ENCODE measurements at places on chromosomes 7 and 10.

GRCh38 chr7:22563032-22563501 is 63.1 kb upstream of the STEAP1B start:
- no peak for DNase-seq

DNA sequence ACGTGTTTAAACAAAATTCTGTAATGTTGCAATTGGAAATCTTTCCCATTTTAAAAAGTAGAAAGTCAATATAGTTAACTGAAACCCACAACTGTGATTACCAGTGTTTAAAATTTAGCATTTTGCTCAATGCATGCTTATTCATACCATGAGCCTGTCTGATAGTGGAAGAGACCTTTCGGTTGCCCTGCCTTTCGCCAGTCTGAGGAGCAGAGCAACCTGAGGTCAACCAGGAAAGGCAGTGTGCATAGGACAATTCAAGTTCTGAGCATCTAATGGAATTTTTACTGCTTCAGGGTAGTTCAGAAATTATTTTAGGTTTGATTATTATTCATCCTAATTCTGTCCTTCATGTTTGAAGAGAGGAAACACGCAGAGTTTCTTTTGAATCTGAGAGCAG is 100.8 kb downstream of the CUBN start:
- no peak for DNase-seq

- no peak for DNase-seq
Measured at GRCh38 chr10:71916827-71917226, 47.4 kb upstream of the CHST3 start.

DNA sequence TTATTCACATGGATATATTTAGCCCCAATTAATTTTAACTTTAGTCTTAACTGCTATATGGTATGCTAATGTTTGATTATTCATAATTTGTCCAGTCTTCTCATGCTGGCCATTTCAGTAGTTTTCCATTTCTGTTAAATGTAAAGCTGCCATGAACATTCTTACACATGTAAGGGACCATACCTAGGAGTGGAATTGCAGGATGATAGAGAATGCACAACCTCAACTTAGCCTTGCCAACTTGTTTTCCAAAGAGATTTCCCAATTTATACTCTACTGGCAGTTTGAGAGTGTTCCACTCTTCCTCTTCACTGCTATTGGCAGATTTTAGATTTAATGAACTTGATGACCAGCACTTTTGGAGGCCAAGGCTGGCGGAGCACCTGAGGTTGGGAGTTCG is 68.2 kb downstream of the FANK1 start:
- no peak for DNase-seq

DNA sequence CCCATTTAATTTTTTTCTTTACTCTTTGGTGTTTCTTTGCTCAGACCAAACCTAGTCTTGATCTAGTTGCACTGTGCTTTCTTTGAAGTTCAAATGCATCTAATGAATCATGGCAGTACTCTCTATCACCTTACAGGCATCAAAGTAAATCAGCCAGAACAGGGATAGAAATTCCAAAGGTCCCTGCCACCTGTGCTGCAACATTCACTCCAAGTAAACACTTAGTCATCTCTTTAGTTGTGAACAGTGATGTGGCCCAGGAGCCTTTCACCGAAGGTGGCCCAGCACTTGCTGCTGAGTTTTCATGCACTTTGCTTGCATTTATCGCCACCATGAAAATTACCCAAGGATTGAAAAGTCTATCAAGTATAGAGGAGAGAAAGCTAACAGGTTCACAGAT is 314.1 kb upstream of the ETV1 start:
- no peak for DNase-seq

- no peak for DNase-seq
Measured at GRCh38 chr10:58644311-58644710, 131.6 kb downstream of the BICC1 start.

- no peak for DNase-seq
Measured at GRCh38 chr7:79272938-79273337, 180.5 kb downstream of the MAGI2 start.

- no peak for DNase-seq
Measured at GRCh38 chr10:127850944-127851343, 41.8 kb downstream of the CLRN3 start.

DNA sequence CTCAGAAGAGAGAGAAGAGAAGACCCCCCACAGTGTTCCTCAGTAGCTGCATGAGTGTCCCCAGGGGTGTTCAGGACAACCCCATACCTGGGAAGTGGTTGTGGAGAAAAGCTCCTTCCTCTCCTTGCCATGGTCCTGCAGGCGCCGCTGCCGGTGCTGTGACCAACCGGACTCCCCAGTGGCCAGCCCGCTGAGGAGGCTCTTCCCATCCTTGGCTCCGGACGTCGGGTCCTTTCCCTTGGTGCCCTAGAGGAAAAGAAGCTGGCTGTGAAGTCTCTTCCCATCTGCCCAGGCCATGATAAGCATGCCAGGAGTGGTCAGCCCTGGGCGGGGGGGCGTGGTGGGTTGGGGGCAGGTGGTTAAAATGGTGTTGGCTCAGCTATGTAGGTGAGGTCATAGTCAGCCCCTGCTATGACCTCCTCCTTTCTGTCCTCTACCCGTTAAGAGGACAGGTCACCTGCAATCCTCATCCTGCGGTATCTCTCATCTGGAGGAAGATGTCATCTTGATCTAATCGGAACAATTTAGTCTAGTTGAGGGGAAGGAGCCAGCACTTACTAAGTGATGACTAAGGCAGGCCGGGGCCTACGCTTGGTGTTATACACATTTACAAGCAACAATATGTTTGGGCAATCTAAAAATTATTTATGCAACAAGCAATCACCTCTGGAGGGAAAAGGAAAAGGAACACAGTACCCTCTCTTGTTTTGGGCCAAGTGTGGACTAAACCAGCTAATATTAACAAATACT is 13.2 kb downstream of the WDR91 start:
- DNase-seq: no peak

- DNase-seq: no peak
Measured at GRCh38 chr7:154709840-154710520, 292.9 kb downstream of the PAXIP1 start.

GRCh38 chr10:112797855-112798254 is 152.2 kb upstream of the TCF7L2 start:
- DNase-seq: no peak

- DNase-seq: no peak
Measured at GRCh38 chr10:103197174-103197573, 4.1 kb upstream of the NT5C2 start.

- no peak for DNase-seq
Measured at GRCh38 chr7:89160107-89160506, 364.6 kb upstream of the TEX47 start.

DNA sequence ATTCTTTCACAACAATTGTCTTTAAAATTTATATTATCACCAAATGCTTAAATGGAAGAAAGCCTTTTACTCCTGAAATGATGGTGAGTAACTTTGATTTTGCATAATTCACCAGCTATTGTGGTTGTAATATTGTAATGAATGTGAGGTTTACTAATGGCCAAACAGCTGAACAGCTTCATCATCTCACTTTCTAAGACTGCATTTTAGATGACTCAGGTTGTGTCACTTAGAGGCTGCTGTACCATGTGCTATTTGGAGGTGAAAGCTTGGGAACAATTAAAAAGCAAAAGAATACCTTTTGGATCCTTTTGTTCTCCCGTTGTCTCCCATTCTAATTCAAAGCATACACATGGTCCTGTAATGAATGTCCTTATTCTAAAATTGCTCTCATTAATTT is 604.0 kb upstream of the PFKP start:
- no peak for DNase-seq

- no peak for DNase-seq
Measured at GRCh38 chr7:24728503-24729364, 28.5 kb downstream of the GSDME start.

DNA sequence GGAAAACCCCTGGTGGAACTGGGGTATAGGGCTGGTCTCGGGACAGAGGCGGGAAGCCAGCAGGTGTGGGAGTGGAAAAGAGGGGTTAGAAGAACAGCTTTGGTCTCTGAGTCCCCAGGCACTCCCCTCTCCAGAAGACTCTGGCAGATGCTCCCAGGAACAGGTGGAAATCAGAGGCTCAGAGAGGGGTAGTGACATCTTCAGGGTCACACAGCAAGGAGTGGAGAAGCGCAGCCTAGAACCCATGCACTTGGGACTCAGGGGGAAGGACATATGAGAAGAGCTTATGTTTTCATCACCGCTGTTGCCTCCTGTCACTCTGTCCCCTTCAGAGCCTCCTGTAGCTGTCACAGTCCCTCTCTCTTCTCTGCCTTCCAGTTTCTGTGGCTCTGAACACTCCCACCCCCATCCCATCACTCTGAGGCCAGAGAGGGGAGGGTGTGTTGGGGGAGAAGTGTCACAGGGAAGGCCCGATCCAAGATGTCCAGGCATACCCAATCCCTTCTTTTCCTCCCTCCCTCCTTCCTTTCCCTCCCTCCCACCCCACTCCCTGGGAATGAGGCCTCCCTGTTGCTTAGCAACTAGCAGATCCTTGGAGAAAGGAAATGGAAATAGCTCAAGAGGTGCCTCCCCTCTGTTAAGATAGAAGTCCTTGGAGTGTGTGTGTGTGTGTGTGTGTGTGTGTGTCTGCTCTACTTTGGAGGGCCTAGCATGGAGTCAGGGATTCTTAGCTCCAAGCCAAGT is 32.0 kb downstream of the SRRM3 start:
- no peak for DNase-seq

DNA sequence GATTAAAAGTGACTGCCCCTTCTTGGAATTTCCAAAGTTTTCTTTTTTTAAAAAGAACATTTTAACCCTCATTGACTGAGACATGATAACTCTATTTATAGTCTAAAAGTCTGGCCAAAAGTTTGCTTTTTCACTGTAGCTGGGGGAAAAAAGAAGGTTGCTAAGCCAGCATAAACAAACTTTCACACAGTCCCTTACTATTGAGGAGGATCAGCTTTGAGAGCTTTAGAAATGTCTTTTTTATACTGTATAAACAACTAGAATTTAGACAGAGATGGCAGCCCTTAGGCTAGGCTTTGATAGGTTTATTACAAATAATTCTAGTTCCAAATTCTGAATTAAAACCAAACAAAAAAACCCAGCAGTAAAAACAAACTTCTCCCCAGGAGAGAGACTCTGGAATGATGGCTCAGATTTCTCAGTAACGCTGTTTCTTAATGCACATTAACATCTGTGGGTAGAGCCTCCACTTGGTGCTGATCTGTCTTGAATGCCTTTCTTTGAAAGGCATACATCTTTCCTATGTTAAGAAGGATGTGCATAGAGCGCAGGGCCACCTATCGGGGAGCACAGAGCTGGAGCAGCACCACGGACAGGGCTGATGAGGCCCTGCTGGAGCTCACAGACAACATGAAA is 100.9 kb upstream of the PDLIM1 start:
- DNase-seq: no peak

GRCh38 chr10:110498087-110498981 is 627 bp downstream of the DUSP5 start:
- DNase-seq: no peak

GRCh38 chr7:91582799-91583477 is 297.6 kb downstream of the MTERF1 start:
- DNase-seq: no peak

GRCh38 chr7:149669121-149669818 is 104.1 kb downstream of the ZNF467 start:
- DNase-seq: no peak

GRCh38 chr7:155469-155900 is 36.9 kb upstream of the FAM20C start:
- DNase-seq: no peak

DNA sequence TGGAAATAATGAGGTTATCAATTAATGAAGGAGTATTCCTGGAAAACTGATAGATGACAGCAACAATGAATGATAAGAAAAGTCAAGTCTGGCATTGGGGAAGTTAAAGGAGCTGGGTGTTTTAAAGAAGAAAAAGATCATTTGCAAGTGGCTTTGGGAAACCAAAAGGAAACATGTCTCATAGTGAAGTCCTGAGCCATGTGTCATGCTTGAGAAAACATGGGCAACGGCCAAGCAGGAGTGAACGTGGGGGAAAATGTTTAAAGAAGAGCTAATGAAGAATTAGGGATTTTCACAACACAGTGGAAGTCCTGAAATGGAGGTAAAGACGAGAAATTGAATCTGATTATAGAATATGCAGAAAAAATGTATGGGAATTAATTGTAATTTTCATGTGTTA is 1383.2 kb upstream of the CELF2 start:
- DNase-seq: no peak

Data from NCI-H1048 (cell line).